ENCODE measurements at places on chromosomes 11 and 22.

DNA sequence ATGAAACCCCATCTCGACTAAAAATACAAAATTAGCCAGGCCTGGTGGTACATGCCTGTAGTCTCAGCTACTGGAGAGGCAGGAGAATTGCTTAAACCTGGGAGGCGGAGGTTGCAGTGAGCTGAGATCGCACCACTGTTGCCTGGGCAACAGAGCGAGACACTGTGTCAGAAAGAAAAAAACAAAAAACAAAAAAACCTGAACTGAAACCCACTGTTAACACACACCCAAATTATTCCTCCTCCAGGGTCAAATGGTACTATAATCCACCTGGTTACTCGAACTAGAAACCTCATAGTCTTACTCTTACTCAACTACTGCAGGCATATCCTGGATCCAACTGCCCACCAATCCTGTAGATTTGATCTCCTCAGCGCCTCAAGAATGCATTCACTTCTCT, 35.5 kb downstream of the USP28 start:
- DNase-seq: no peak

GRCh38 chr11:114472661-114473060, 33.4 kb downstream of the REXO2 start:
- DNase-seq: no peak

DNA sequence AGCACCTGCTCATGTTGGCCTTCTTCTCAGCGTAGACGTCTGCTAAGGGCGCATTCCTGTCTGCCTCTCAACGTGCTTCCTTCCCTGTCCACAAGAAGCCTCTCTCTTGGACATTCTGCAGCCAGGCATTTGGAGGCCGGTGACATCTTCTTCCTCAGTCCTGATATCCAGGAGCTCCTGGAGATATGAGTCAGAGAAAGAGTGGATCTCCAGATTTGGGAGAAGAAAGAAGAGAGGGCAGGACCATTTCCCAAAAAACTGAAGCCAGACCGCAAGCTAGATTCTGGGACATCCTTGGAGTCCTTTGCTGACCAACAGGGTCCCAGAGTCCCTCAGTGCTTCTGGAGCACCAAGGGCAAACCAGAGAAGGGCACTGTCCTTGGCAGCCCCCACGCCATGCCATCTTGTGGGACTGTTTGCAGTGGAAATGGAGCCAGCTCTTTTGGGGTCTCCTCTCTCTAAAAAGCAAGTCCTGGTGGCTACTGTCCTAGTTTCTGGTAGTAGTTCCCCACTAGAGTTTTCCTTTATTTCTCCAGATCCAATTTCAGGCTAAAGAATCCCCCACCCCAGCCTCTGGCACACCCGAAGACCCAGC, 36.1 kb upstream of the SYT13 start:
- DNase-seq: no peak

- DNase-seq: no peak
Observed at GRCh38 chr11:119607726-119608125, 121.3 kb downstream of the NECTIN1 start.

All from stimulated activated CD8-positive, alpha-beta memory T cell treated with anti-CD3 and anti-CD28 coated beads, Interleukin-12 subunit alpha, Interleukin-12 subunit beta, amount 100 ng/mL, for 4 hours (primary cell).